ENCODE measurements at places on chromosomes 4 and X.

DNA sequence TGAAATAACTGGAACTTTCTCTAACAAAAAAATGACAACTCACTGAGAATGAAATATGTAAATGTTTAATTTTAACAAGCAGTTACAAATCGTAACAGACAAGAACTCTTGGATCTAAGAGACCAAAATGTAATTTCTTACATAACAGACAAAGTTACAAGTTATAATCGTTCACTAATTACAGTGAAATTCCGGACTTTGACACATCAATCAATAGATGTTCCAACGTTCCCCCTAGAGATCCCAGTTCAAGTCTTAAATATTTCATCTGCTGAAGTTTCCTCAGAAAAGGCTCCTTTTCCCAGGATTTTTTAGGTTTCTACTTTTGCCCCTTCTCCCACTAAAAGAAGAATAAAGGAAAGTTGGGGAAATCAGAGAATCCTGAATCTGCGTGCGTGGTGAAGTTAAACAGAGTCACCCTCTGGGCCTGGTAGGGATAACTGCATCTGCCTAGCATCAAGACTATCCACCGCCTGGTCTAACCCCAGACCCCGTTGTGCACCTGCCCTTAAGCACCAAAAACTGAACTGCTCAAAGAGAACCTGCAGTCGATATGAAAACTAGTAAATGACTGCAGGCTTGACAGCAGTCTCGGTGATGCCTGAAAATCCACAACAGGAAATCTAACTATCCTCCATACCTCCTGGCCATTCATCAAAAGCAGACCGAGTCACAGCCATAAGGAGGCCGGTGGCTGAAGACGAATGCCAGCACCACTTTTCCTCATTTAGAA, 2.3 kb downstream of the IRF2 start:
- peak; percentile 51 for DNase-seq

DNA sequence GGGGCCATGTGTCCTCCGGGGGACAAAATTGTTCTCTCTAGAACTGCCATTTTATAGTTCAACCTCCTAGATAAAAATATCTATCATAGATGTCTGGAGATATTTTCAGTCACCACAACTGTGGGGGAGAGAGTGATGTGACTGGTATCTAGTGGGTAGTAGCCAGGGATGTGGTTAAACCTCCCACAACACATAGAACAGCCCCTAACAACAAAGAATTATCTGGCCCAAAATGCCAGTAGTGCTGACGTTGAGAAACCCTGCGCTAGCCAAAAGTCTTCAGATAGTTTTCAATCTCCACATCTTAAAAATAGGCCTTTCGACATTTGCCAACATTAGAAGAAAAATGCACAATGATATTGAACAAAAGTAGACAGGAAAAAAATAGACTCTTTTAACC, 19.0 kb upstream of the SUPT20HL2 start:
- no peak for DNase-seq

GRCh38 chrX:72238183-72238582, 644 bp downstream of the ERCC6L start:
- DNase-seq: no peak

- peak; percentile 1 for DNase-seq
These were observed 201.0 kb downstream of the PAPSS1 start for GRCh38 chr4:107519053-107519452.

DNA sequence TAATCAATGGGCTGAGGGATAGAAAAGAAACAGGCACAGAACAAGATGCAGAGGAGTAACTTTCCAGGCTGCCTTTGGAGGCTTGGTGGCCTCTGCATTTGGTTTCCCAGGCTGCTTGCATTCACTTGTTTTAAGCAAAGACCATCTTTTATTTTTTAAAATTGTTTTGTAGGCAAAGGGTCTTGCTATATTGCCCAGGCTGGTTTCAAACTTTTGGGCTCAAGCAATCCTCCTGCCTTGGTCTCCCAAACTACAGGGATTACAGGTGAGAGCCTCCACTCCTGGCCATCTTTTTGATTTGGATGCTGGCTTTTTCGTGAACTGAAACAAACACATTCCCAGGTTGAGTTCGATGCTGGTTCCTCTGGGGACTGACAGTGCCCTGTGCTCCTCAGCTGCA, 74.1 kb downstream of the SLC9A6 start:
- no peak for DNase-seq

DNA sequence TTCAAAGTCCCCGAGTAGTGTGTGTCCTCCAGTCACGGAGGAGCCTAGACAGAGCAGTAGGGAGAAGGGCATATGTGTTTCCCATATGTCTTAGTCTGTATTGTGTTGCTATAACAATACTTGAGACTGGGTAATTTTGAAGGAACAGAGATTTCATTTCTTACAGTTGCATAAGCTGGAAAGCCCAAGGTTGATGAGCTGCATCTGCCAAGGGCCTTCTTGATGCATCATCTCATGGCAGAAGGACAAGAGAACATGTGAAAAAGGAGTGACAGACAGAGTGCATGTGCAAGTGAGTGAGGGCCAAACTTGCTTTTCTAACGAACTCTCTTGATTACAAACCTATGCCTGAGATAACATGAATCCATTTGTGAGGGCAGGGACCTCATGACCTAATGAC, 243.4 kb downstream of the ARHGAP10 start:
- no peak for DNase-seq

- no peak for DNase-seq
These were observed 105.0 kb downstream of the ABCB7 start for GRCh38 chrX:75051047-75051446.

GRCh38 chr4:177229331-177229730, 80.3 kb upstream of the NEIL3 start:
- no peak for DNase-seq

DNA sequence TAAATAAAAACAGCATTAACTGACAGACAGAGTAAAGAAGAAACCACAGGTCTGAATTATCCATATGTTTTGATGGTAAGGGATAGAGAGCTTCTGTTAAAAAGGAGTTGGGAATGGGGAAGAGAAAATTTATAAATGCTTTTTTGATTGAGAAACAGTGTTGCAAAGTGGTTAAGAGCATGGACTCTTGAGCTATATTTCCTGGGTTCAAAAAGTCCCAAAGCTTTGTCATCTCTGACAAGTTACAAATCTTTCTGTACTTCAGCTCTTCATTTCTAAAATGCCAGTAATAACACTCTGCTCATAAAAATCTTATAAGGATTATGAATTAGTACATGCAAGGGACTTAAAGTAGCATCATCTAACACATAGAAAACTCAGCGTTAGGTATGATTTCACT, 62.2 kb downstream of the N4BP2 start:
- DNase-seq: no peak

Data from NCI-H526 (cell line).